HFFc6 (cell line): ENCODE measurements at places on chromosomes 16 and 17. TPM values are rescaled to one million over a fixed set of nuclear protein-coding genes. Genes with fewer than 3 reads are reported as not detected.

The AANAT gene
- not detected in 3 replicates for total RNA-seq

The SLC47A2 gene
- not detected in 3 replicates for total RNA-seq

The ATAD5 gene
- total RNA-seq = 2.7 and 3.6 TPM in 2 replicates

- H3K4me1 ChIP-seq = peaks cover 13% of the 10 kb centered on the region
- no peak for DNase-seq
- no peak overlapping the region for H3K27ac ChIP-seq
- H3K27me3 ChIP-seq = peaks cover 14% of the 10 kb centered on the region
- H3K36me3 ChIP-seq = no peaks in the 10 kb centered on the region
Measured at GRCh38 chr16:58102665-58103392, 26.4 kb downstream of the CFAP20 start.

GRCh38 chr17:75457047-75457654 lies 716 bp downstream of the TMEM94 start:
- H3K4me3 ChIP-seq = peak overlapping the region; percentile 97
- no peak for DNase-seq
- H3K36me3 ChIP-seq = 0 out of 2 replicates have a peak, but pooled peaks cover 5% of the 10 kb centered on the region
- H3K27ac ChIP-seq = peak overlapping the region; percentile 91

GRCh38 chr16:87077750-87078127 lies 239.5 kb downstream of the C16orf95 start:
- peaks cover 9% of the 10 kb centered on the region for H3K4me1 ChIP-seq
- peaks cover 18% of the 10 kb centered on the region for H3K36me3 ChIP-seq
- no peak for DNase-seq
- H3K4me3 ChIP-seq = no peak overlapping the region
- H3K27ac ChIP-seq = no peak overlapping the region

DNA sequence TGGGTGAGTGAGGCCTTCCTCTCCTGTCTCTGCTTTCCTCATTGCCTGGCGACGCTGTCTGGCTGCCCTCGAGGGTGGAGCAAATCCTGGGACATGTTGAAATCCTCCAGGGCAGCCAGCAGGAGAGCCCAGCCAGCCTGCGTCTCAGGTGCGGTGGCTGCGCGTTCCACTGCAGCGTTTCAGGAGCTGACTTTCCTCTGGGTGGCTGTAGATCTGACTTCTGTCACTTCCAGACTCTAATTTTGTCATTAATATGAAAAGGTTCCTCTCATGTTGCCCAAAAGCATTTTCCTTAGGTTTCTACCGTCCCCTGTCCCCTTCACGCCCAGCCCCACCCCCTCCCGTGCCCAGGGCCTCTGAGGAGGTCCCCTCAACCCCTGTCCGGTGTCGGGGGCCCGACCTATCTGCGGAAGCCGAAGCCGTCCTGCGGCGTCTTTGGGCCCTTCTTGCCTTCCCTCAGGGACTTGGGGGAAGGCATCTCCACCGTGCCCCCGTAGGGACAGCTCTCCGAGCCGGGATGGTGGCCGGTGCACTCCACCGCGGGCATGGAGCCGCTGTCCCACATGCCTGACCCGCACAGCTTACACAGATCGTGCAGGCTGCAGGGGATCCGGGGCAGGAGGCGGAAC lies 95.1 kb downstream of the TBC1D16 start:
- peaks cover 14% of the 10 kb centered on the region for H3K36me3 ChIP-seq
- no peak overlapping the region for H3K27ac ChIP-seq
- no peak overlapping the region for H3K4me3 ChIP-seq

- peaks cover 23% of the 10 kb centered on the region for H3K4me1 ChIP-seq
- peaks cover 5% of the 10 kb centered on the region; the same call in 1 of the 2 replicates for H3K36me3 ChIP-seq
- peak; percentile 16 for DNase-seq
- no peaks in the 10 kb centered on the region for H3K27me3 ChIP-seq
- H3K27ac ChIP-seq = no peak overlapping the region
- no peak overlapping the region for H3K4me3 ChIP-seq
Measured at GRCh38 chr17:60640503-60640902, 37.1 kb upstream of the BCAS3 start.

GRCh38 chr17:40517981-40518380 lies 16.6 kb upstream of the TNS4 start:
- peaks cover 71% of the 10 kb centered on the region for H3K4me1 ChIP-seq
- H3K4me3 ChIP-seq = no peak overlapping the region
- no peaks in the 10 kb centered on the region for H3K27me3 ChIP-seq
- H3K36me3 ChIP-seq = no peaks in the 10 kb centered on the region

DNA sequence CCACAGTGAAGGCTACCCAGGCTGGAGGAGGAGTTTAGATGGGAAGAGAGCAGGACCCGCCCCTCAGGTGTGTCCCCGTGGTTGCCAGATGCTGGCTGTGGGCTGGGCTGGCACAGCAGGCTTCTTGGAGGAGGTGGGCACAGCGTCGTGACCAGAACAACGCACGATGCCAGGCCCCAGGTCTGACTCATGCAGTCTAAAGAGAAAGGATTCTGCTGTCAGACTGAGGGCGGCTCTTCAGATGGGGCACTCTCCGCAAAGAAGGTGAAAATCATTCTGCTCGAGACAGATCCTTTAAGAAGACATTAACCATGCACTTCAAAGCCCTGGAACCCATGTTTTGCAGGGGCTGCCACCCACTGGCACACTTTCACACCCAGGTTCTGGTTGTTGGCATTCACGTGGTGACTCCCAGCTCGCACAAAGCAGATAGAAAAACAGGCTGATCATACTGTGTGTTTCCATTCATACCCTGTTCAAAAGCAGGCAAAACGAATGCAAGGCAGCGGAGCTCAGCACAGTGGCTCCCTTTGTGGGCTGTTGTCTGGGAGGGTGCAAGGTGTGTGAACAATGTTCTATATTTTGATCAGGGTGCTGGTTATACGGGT lies 19.0 kb downstream of the CACNG4 start:
- no peaks in the 10 kb centered on the region for H3K36me3 ChIP-seq
- H3K27ac ChIP-seq = no peak overlapping the region
- peaks cover 6% of the 10 kb centered on the region; the same call in 1 of the 2 replicates for H3K4me1 ChIP-seq
- peaks cover 59% of the 10 kb centered on the region for H3K27me3 ChIP-seq
- H3K4me3 ChIP-seq = no peak overlapping the region

GRCh38 chr16:72723781-72724180 lies 324.1 kb downstream of the ZFHX3 start:
- no peaks in the 10 kb centered on the region for H3K36me3 ChIP-seq
- no peak overlapping the region for H3K4me3 ChIP-seq
- no peaks in the 10 kb centered on the region for H3K27me3 ChIP-seq
- H3K27ac ChIP-seq = no peak overlapping the region

GRCh38 chr16:50496990-50497389 lies 51.2 kb upstream of the NKD1 start:
- H3K4me3 ChIP-seq = no peak overlapping the region
- no peaks in the 10 kb centered on the region for H3K36me3 ChIP-seq
- no peak for DNase-seq
- no peaks in the 10 kb centered on the region; the same call in none of the 2 replicates for H3K27me3 ChIP-seq
- H3K4me1 ChIP-seq = peaks cover 17% of the 10 kb centered on the region

GRCh38 chr16:23293016-23293415 lies 9.1 kb upstream of the SCNN1B start:
- H3K4me3 ChIP-seq = no peak overlapping the region
- H3K27me3 ChIP-seq = peaks cover 6% of the 10 kb centered on the region; the same call in 1 of the 2 replicates
- H3K27ac ChIP-seq = no peak overlapping the region
- H3K36me3 ChIP-seq = no peaks in the 10 kb centered on the region
- DNase-seq = no peak

- H3K4me1 ChIP-seq = peaks cover 25% of the 10 kb centered on the region
- H3K36me3 ChIP-seq = no peaks in the 10 kb centered on the region
- H3K27me3 ChIP-seq = no peaks in the 10 kb centered on the region; the same call in 1 of the 2 replicates
- peak; percentile 45 for DNase-seq
- H3K4me3 ChIP-seq = no peak overlapping the region
- peak overlapping the region; percentile 50; the same call in 1 of the 2 replicates for H3K27ac ChIP-seq
Measured at GRCh38 chr17:61475726-61476125, 23.5 kb downstream of the TBX4 start.

DNA sequence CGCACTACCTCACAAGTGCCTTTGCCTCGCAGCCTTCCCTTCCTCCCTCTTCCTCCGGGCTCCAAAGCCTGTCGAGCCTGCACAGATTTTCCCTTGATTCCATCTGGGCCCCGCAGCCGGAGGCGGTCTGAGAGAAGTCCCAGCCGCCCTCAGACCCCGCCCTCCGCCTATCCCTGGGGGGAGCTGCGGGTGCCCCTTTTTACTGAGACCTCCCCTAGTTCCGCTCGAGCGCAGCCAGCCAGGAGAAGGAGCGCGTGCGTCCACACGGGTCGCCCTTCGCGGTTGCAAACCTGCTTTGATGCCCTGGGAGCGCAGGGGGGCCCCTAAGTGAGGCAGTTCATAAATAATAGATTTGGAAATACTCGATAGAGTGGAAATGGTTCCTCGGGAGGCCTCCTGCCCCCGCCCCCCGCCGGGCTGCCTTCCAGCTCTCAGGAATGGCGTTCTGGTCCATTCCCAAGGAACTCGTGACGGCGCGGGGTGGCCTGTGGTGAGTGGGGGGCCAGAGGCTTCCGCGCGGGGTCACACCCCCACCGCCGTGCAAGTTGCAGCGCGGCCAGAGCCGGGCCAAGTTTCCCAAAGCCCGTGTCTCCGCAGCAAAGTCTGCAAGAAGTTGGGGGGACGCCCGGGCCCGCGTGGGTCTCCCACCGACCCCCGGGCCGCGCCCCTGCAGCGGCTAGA lies 610 bp downstream of the C16orf74 start:
- H3K4me3 ChIP-seq = peak overlapping the region; percentile 97
- peaks cover 47% of the 10 kb centered on the region for H3K4me1 ChIP-seq
- H3K27ac ChIP-seq = peak overlapping the region; percentile 89
- no peaks in the 10 kb centered on the region; the same call in 1 of the 2 replicates for H3K27me3 ChIP-seq
